ENCODE measurements at places on chromosomes 6 and 20. TPM values are rescaled to one million over a fixed set of nuclear protein-coding genes. Genes with fewer than 3 reads are reported as not detected.

DNA sequence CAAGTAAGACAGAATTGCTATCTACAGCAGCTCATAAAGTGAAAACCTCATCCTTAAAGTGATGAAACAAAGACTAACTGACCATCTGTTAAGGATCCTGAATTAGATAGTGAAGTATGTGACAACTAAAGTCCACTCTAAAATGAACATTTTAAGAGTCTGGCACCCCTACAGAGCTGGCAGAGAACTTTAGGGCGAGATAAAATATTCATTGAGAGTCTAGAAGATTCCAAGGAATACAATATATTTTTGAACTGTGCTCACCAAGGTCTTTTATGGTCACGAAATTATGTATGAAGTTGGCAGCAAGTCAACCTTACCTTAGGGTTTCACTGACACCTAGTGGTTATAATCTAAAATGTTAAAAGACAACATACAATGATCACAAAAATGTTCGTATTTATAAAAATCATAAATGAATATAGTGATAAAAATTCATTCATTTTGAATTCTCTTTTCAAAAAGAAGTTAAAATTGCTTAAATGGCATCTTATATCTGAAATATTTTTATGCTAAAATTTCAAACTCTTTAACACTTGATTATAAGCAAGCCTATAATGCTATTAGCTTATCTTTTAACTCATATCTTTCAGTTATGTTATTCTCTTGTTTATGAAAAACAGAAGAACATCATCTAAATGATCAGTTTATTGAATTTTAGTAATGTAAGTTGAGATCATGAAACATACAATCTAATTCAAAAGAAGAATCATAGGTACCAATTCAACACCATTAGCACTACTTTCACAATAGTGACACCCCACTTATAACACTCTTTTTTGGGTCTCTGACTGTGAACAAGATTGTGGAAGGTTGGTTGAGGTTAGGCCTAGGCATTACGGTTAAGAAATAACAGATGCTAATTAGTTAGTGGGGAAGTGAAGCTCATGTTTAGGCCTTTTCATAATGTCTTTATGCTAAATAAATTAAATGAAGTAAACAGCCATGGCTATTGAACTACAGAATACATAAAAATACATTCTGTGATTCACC is 27.5 kb downstream of the RSPH3 start:
- no peak for DNase-seq

Gene ARHGAP40
- total RNA-seq, result 0.21 TPM

- no peak for DNase-seq
Measured at GRCh38 chr6:168834801-168835200, 393.8 kb downstream of the SMOC2 start.

Gene SEC23B
- 27.1 TPM for total RNA-seq

- DNase-seq, result peak; percentile 87
Measured at GRCh38 chr6:160431226-160431625, 83.0 kb downstream of the SLC22A3 start.

Gene NKX2-2
- total RNA-seq, result not detected

DNA sequence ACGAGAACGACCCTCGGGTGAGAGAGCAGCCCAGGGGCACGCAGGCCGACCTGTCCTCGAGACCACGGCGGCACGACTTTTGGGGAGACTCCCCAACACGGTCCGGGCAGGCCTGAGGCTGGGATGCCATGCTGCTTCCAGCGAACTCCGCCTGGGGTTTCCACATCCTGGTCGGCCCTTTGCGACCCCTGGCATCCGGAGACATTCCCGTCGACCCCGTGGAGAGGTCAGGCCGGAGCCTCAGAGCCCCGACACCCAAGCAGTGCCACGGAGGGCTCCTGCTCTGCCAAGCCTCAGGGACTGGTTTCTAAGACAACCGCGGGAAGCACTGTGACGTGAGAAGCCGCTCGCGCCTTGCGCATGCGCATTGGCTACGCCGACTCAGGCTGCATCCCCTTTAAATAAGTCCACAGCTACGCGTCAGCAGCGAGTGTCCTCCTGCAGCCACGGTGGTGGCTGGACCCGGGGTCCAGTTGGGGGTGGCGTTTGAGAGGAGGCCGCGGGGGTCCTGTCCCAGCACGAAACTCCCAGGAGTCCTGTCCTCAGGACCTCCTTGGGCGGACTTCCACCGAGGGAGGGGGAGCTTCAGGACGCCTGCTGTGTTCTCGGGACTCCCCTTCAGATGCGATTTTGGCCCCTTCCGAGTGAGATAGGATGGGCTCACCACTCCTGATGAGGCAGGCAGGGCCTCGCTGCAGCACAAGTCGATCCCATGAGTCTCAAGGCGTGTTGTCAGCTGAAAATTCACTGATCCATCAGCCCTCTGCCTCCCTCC is 1089.3 kb upstream of the DEFB115 start:
- no peak for DNase-seq

- no peak for DNase-seq
Measured at GRCh38 chr6:31969712-31970603, 2.0 kb downstream of the DXO start.

- no peak for DNase-seq
Measured at GRCh38 chr6:137271245-137272183, 52.3 kb upstream of the IFNGR1 start.

- DNase-seq, result no peak
Measured at GRCh38 chr20:14801591-14802325, 464.3 kb upstream of the FLRT3 start.

- DNase-seq, result peak; percentile 44
Measured at GRCh38 chr6:149170564-149171452, 146.7 kb upstream of the TAB2 start.

Gene TDRD6
- total RNA-seq, result 1.2 TPM

Gene CD109
- total RNA-seq, result 26.6 TPM

Gene NUP153
- total RNA-seq, result 14.1 TPM

GRCh38 chr6:144515761-144516160 is 230.6 kb downstream of the UTRN start:
- DNase-seq, result no peak

Gene LRRC73
- 1.5 TPM for total RNA-seq

Gene SUMO4
- 15.3 TPM for total RNA-seq

Gene OR12D3
- total RNA-seq, result not detected

Gene MAS1
- total RNA-seq, result 0.51 TPM

Gene CCN6
- total RNA-seq, result not detected

DNA sequence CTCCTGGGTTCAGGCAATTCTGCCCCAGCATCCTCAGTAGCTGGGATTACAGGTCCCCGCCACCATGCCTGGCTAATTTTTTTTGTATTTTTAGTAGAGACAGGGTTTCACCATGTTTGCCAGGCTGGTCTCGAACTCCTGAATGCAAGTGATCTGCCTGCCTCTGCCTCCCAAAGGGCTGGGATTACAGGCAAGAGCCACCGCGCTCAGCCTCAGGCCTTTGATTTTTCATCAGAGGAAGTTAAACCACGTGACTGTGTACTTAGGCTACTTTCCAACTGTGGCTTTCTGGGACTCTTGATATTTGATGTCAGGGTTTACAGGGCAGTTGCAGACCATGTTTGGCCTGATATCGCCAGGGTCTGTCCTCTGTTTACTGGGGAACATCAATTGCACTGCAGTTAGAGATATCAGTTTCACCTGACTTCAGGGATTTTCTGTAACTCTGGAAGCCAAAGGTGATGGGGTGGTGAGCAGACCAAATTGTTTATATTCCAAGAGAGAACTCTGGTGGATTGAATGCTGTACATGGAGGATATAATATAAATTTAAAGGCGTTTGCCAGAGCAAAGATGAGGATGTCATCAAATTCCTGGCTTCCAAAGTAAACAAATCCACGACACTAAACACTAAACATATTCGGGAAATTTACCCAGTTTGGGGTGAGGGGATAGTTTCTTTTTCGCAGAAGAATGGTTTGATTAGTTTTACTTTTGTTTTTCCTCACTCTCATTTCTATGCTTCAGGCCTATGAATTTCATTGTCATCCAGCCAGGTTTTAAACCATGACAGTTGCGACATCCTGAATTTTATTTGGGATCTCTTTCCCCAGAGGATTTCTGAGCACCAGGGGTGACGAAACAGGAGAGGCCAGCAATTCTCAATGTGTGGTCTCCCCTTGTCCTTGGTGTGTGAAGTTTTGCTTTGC is 4.2 kb downstream of the PSMF1 start:
- DNase-seq, result no peak

DNA sequence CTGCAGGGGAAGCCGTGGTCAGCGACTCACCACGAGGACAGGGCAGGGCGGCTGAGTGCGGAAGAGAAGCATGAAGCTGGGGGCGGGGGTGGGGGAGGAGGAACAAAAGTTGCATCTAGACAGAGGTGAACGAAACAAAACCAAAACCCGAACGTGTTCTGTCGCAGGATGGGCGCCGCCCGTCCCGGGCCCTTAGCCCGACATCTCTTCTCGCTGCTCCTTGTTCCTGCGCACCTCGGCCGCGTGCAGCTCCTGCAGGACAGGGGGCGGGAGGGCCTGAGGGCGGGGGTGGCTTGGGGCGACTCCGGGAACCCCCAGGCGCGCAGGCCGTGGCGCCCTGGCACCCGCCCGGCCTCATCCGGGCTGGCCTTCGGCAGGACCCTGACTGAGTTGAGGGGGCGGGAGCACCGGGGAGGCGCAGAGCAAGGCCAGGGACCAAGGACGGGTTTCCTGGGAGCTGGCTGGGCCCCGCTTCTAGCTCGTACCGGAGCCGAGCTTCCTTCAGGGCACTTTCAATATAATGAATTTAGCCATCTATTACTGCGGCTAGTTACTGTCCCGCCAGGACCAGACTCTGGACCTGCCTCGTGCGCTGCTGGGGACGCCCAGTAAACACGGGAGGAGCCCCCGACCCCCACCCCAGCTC is 12.0 kb downstream of the STMN3 start:
- peak; percentile 43 for DNase-seq

DNA sequence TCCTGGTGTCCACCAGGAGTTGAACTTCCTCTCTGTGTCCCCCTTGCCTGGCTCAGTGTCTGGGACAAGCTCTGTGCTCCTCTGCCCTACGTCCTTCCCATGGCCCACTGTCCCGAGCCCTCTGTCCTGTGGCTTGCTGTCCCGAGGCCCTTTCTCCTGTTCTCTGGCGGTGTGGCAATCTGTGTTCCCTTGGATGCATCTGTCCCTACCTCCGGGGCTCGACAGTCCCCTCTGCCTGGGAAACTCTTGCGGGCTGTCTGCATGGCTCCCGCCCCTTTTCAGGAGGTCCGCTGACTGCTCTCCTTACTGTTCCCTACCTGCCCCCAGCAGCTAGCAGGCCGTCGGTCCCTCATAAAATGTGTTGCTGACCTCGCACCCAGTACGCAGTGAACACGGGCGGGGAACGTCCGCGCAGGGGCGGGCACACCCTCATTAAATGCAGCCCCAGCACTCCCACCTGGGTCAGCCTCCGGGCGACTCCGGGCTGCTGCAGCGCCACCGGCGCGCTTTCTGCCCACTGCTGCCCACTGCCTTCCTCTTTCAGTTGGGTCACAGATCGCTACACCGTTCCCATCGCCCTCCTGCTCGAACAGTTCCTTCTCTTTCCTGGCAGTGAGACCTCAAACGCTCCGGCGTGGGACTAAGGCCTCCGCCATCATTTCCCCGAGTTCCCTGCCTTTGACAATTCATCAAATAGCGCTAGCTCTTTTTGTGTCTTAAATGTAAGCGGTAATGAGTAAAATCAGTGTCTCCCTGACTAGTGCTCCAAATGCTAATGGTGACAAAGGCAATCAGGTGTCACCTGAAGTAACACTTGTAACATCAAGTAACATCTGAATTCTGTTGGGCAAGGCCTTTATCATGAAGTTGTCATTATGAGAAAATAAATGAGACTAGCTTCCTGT is 60.5 kb downstream of the RSPH3 start:
- no peak for DNase-seq

GRCh38 chr6:137264311-137265075 is 45.3 kb upstream of the IFNGR1 start:
- DNase-seq, result no peak

Gene C6orf163
- not detected for total RNA-seq

Gene TDP2
- 40.2 TPM for total RNA-seq

DNA sequence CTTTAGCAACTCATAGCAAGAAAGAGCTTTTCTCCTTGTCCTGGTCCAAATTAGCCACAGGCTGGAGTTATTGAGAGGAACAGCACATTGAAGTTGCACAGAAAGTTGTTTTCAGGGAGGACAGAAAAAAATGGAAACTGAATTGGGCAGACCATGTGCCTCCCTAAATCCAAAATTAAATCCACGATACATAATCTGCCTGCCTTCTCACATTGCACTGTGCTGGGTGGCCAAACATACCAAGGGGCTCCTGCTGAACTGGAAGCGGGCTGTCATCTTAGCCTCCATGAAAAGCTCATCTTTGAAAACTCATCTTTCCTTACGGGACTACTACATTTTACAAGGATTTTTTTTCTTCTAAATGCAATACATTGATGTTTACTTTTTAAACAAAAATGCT is 59.9 kb downstream of the TNFAIP3 start:
- no peak for DNase-seq

DNA sequence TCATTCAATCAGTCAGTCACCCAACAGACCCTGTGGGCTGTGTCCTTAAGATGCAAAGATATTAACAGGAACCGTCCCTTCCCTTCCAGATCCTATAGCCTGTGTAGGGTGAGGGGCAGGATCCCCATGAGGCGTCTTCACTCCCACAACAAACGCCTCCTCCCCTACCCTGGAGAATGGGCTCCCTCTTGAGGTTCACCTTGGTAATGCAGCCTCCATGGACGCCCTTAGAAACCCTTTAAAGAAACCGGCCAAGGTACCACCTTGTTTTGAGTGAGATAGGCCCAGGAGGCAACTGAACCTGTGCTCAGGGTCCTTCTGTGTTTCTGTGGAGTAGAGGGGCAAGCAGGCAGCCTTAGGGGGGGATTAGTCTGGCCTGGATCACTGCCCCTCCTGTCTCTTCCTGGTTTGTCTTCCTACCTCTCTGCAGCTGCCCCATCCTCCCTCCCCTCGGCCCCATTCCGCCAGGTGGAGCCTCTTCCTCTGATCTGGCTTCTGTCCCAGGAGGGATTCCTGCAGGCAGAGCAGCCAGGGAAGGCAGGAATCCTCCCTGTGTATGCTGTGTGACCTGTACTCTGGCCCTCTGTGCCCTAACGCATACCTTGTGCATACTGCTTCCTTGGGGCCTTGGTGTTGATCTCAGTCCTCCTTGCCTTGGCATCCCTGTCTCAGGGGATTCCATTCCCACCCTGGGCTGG is 6.6 kb upstream of the GUCA1A start:
- DNase-seq, result peak; percentile 53

DNA sequence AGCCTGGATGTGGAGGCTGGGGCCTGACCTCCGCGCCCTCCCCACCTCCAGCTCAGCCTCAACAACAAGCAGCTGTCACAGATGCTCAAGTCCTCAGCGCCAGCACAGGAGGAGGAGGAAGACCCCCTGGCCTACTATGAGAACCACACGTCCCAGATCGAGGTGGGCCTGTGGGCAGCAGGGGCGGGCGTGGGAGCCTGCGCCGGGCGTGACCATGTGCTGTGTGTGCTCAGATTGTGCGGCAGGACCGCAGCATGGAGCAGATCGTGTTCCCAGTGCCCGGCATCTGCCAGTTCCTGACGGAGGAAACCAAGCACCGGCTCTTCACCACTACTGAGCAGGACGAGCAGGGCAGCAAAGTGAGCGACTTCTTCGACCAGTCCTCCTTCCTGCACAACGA is 23.5 kb downstream of the UQCC2 start:
- DNase-seq, result no peak

All from uterus (tissue), 4 donors.